ENCODE measurements at places on chromosomes 2 and 18.

DNA sequence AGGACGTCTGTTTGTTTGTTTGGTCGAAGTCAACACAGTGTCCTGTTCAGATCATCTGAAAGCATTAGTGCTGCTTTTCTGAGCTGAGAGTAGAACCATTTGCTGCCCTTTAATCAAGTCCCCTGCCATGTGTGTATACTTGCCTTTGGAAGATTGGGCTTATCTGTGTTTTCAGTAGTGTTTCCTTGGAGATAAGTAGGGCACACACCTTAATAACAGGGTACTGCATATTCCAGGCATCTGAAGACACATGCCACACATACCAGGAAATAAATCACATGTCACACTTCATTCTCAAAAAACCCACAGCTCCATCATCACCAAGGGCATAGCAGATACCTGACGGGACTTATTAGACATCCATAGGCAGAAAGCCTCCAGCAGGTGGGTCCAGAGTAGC is 157.4 kb downstream of the SOX11 start:
- DNase-seq: no peak

DNA sequence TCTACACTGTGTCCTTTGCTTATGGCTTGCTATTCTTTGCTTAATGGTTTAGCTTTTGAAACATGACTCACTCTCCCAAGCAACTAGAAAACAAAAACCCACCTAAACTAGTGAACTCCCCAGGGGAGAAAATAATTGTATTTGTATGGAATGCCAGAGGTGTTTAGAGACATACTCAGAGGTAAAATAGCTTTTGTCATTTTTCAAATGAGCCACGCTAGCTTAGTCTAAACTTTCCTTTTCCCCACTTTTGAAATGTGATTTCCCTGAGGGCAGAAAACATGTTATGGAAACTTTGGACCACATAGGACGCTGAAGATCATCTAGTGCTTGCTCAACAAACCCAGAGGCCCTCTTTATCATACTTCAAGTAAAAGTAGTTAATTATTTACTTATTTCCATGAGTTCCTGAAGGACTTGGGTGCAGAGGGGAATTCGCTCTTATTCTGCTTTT is 16.5 kb upstream of the CYTIP start:
- DNase-seq: no peak

DNA sequence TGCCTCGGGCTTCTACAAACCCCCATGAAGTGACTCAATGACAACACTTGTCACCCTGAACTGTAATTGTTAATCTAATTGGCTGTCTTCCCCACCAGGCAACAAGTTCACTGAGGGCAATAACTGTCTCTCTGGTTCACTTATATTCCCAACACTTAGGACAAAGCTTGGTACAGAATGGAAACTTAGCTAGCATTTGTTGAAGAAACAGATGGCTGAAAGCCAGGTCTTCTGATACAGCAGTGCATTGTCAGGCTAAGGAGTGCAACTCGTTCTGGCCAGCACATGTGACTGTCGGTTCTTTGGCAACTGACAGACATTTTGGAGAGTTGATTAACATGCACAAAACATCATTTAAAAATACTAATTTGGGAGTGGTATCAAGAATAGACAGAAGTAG is 14.6 kb upstream of the DNAJC27 start:
- DNase-seq: no peak

- DNase-seq: no peak
Observed at GRCh38 chr2:150475479-150476250, 11.8 kb downstream of the RND3 start.

GRCh38 chr2:104658144-104658835 is 195.6 kb upstream of the POU3F3 start:
- no peak for DNase-seq

GRCh38 chr2:67576991-67577390 is 179.9 kb downstream of the ETAA1 start:
- DNase-seq: no peak
